ENCODE measurements at places on chromosomes 12 and 14. TPM values are rescaled to one million over a fixed set of nuclear protein-coding genes. Genes with fewer than 3 reads are reported as not detected.

CCDC177 gene
- total RNA-seq, result not detected

- DNase-seq, result no peak
Observed at GRCh38 chr12:116323406-116324386, 46.2 kb upstream of the MED13L start.

DNA sequence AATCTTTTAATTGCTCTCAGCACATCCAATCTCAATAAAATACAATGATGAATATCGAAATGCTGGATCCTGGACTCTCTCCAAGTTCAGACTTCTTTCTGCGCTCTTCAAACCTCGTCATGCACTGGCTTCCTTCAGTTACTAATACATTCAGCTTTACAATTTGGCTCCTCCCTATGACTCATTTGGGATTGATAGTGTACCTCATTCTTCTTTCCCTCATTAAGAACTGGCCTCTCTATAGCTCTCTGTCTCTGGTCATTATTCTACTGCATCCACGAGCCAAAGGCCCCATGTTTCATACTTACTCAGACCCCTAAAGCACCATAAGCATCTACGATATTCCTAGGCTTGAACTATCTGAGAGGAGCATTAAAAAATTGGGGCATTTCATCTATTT is 4.9 kb downstream of the TSPAN8 start:
- peak; percentile 41 for DNase-seq

DNA sequence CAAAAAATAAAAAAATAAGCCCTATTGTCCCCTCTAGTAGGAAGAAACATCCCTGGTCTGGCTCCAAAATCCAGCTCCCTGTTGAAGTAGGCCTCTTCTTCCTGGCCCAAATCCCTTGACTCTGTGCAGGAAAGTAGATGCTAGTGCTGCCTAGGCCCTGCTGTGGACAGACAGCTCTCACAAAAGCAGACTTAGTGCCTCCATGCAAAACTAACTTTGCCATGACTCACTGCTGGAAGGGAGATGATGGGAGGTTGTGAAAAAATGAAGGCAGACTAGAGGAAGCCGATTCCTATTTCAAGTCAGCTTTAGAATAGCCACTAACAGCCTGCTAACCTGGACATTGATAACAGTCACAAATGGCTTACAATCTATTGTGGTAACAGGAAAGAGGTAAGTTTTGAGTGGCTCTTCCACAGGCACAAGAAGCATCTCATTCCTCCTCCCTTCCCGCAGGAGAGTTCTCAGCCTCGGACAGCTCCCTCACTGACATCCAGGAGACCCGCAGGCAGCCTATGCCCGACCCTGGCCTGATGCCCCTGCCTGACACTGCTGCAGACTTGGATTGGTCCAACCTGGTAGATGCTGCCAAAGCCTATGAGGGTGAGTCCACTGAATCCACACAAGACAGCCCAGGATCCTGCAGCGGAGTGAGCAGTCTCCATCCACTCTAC is 198.9 kb upstream of the RGS6 start:
- DNase-seq, result peak; percentile 61

DNA sequence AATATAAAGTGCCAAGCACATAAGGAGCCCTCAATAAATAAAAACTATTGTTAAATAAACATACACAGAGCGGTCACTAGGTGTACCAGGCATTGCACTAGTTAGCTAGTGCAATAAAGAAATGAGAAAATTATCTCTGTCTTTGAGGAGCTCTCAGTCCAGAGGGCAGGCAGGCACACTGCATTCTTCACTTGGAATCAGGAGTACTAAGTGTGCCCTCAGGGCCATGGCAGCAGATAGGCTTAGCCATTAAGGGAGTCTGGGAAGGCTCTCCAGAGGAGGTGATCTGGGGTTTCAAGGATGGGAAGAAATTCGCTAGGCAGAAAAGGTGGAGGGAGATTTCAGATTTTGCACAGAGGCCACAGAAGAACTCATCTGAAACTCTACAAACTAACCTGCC is 9.1 kb downstream of the ABCD4 start:
- DNase-seq, result no peak

KRT72 gene
- total RNA-seq, result not detected

TSPAN19 gene
- not detected for total RNA-seq

ZDHHC22 gene
- total RNA-seq, result not detected

AKAP6 gene
- 2.2 TPM for total RNA-seq

DNA sequence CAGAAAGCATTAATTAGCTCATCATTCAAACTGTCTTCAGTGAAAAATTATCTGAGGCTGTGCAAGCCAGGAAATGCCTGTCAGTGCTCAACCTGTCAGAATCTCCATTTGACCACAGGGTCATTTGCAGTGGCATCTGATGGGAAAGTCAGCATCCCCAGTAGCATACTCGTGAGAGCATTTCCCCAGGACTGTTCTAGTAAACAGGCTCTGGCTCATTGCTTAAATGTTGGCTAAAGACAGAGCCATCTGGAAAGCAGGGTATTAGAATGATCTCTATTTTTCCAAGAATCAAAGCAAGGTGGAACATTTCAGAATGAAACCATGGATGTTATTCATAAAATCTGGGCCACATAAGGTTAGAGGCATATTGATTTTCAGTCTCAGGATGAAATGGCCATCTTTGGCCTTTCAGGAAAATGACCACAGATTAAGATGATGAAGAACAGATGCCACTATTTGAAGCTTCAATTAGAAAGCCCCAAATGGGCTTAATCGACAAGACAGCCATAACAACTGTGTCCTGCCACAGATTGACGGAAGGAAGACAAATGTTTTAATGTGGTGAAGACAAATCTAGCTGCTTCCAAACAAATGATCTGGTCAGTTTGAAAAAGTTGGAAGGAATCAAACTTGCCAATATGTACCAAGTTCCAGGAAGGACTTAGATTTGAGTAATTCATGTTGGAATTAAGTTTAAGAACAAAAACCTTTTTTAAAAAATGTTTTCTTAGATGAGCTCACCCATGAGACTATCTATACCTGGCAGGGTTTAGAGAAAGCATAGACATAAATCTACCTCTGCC is 94.0 kb upstream of the FAR2 start:
- DNase-seq, result no peak

DNA sequence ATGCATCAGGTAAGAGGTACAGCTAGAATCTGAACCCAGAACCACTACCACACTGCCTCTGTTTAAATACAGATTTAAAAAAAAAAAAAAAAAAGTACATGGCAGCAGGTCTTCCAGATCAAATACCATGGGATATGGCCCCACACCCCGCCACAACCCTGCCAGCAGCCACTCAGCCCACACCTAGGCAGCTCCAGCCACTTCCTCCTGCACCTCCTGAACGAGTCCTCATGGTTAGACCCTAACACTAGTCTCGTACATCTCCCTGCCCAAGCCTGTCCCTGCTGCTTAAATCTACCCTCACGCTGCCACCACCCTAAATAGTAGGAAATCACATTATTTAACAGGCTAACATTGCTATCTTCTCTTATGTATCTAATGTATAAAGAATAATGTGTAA is 12.6 kb downstream of the SETD3 start:
- no peak for DNase-seq

GRCh38 chr14:22535916-22536315 is 53.1 kb downstream of the DAD1 start:
- DNase-seq, result no peak

- DNase-seq, result no peak
Observed at GRCh38 chr12:132181570-132182200, 37.4 kb downstream of the NOC4L start.

DNA sequence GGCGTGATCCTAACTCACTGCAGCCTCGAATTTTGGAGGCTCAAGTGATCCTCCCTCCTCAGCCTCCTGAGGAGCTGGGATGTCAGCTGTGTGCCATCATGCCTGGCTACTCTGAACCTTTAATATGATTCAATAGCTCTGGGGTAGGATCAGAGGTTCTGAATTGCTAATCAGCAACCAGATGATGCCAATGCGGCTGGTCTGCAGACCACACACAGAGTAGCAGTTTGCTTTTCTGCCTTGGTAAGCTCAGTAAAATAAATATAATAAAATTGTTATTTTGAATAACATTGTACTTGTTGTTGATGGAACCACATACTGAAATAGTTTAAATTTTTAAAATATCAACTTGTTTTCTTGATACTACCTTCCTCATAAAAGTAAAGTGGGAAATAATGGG is 86.6 kb downstream of the NTN4 start:
- DNase-seq, result no peak

DNA sequence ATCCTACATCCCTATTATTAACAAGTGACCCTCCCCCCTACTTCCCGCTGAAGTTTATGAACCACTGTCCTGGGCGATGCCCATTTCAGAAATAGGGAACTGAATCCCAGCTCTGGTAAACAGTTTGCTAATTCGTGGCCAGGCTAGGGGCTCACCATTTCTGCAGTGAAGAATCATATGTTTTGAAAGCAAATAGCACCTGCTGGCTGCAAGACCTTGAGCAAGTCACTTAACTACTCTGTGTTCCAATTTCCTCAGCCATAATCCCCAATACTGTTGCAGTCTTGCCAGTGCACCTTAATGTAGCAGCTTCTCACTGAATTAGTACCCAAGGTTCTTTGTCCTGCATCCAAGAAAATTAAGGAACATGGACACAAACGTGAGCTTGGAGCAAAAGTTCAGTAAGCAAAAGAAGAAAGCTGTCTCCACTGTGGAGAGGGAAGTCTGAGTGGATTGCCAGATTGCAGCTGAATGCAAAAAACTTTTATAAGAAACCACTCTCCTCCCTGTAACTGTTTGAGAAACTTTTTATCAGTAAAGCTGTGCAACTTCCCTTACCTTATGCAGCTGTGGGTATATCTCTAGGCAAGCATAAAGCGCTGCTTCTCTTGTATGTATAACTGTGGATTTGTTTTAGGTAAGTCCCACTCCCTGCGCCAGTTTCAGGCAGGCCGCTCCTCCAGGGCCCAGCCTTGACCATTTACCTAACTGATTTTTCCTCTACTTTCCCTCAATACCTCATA is 824 bp downstream of the OAS1 start:
- no peak for DNase-seq

DNA sequence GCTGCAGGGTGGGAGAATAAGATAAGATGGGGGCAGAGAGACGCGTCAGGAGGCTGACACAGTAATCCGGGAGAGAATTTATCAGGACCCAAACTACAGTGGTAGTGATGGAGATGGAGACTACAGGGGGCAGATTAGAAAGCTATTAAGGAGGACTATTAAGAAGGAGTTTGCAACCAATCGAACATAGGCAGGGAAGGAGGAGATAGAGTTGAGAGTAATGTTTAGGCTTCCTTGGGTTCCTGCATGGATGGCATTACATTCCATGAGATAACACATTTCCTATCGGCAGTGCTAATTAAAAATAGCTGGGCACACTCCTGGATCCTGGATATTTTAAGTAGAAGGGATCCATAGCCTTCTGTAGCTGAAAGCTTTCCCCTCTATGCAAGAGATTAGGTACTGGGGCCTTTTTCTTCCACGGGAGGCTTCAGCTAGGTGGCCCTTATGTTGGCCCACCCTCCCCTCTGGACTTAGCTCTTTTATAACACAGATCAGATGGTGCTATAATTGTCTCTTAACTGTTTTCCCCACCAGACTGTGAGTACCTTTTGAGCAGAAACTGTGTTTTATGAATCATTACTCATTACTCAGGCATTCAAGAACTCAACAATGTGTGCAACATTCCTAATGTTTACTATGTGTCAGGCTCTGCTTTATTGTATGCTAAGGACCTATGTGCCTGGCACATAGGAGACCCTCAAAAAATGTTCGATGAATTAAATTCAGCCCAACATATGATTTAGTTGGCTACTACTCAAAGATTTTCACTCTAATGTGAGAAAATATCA is 113.0 kb downstream of the RMST start:
- DNase-seq, result no peak

TCP11L2 gene
- total RNA-seq, result 42.4 TPM

GRCh38 chr12:14322403-14322802 is 43.1 kb upstream of the ATF7IP start:
- peak; percentile 37 for DNase-seq

DNA sequence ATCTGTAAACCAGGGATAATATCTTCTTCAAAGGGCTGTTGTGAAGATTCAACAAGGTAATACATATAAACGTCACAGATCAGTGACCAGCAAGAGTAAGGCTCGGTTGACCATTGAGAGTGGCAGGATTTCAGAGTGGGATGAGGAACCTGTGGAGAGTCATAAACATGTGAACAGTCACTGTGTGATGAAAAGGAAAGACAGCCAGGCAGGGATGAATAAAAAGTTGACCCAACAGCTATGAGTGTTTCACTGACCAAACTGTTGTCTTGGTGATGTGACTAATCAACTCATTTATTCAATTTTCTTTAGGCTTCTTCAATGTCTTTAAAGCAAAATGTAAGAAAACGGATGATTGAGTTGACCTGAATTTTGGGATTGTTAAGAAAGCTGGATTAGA is 8.6 kb upstream of the FRMD6 start:
- DNase-seq, result no peak

GPR162 gene
- total RNA-seq, result 2.6 TPM

DNA sequence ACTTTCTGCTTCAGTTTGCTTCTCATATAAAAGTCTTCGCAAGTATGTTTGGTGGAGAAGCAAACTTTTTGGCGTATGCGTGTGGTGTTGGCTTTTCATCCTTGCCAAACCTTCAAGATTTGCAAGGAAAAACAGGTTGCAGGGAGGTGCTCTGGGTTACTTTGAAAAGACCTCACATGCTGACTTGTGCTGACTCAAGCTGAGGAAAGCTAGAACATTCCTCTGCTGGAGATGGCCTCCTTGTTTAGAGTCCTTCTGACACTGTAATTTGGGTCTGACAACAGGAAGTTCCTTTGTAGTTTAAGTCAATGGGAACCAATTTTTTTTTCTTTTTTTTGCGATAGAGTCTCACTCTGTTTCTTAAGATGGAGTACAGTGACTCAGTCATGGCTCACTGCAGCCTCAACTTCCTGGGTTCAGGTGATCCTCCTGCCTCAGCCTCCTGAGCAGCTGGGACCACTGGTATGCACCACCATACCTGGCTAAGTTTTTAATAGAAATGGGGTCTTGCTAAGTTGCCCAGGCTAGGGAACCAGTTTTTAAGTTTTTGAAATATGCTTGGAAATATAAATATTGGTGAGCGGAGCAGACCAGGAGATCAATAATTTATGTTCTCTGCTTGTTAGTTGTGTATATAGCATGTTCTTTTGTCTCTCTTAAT is 2.6 kb upstream of the ACACB start:
- DNase-seq, result no peak

DDX23 gene
- 151 TPM for total RNA-seq

- no peak for DNase-seq
Observed at GRCh38 chr12:14982991-14983390, 10.1 kb downstream of the PDE6H start.

GRCh38 chr14:31930493-31931240 is 146.4 kb upstream of the ARHGAP5 start:
- DNase-seq, result peak; percentile 25

AQP5 gene
- 2.4 TPM for total RNA-seq

CLEC2A gene
- total RNA-seq, result not detected

NRXN3 gene
- total RNA-seq, result 0.18 TPM

CNTN1 gene
- 0.27 TPM for total RNA-seq

DNA sequence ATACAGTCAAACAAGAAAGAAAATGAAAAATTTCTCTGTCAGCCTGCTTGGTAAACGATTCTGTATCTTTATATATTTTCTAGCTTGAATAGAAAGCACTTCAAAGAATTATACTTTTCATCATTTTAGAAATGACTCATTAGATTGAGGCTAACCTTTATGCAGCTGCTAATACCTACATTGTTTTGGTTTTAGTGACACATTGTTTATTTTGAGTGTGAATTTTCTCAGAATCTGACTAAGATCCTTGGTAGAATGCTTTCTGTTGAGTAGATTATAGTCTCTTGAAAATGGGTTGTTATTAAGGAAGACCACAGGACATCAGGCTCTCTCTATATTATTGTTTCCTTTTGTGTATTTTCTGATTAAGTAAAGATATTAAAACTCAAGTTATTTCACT is at the start of gene PMCH:
PMCH (minus strand) TSS at position 45 of the 400 bp plus-strand sequence. CDS start 63 bp downstream, outside the sequence.
- peak; percentile 43 for DNase-seq

ANO4 gene
- total RNA-seq, result 1.6 TPM

ADAMTS20 gene
- total RNA-seq, result not detected

GRCh38 chr12:85833579-85833978 is 2.6 kb downstream of the RASSF9 start:
- DNase-seq, result no peak

All from fibroblast of the aortic adventitia (primary cell).